ENCODE measurements at places on chromosomes 2 and 18. TPM values are rescaled to one million over a fixed set of nuclear protein-coding genes. Genes with fewer than 3 reads are reported as not detected.

The ATP6V1C2 gene
- 11.6 TPM for polyA plus RNA-seq

The FNDC4 gene
- polyA plus RNA-seq = 4.2 TPM

The UPP2 gene
- 0.04 TPM for polyA plus RNA-seq

The IHH gene
- 68.4 TPM for polyA plus RNA-seq

The ANKRD30BL gene
- 0.09 TPM for polyA plus RNA-seq

The LTBP1 gene
- polyA plus RNA-seq = 22.9 TPM

The ZFAND2B gene
- polyA plus RNA-seq = 54.6 TPM

The TMEM163 gene
- polyA plus RNA-seq = 0.39 TPM

The KIDINS220 gene
- polyA plus RNA-seq = 52.9 TPM

The HOXD12 gene
- polyA plus RNA-seq = not detected

The MATN3 gene
- polyA plus RNA-seq = 2.5 TPM

The FLACC1 gene
- 0.76 TPM for polyA plus RNA-seq

The TEKT4 gene
- polyA plus RNA-seq = not detected

The GPR17 gene
- 1.5 TPM for polyA plus RNA-seq

The CD8B2 gene
- 0.42 TPM for polyA plus RNA-seq

The AQP12B gene
- polyA plus RNA-seq = 10.6 TPM

The GPAT2 gene
- 1.7 TPM for polyA plus RNA-seq

The SLC38A11 gene
- polyA plus RNA-seq = 15.4 TPM

The RND3 gene
- 35.6 TPM for polyA plus RNA-seq

The LBH gene
- 32.6 TPM for polyA plus RNA-seq

The RAX gene
- polyA plus RNA-seq = not detected

The CDH7 gene
- polyA plus RNA-seq = 0.22 TPM

The ANKRD62 gene
- 0.01 TPM for polyA plus RNA-seq

The RAB6C gene
- 0.21 TPM for polyA plus RNA-seq

The SCYGR3 gene
- polyA plus RNA-seq = not detected

The DQX1 gene
- polyA plus RNA-seq = 12.9 TPM

The RASGRP3 gene
- 11.2 TPM for polyA plus RNA-seq

The TMEM237 gene
- 15.4 TPM for polyA plus RNA-seq

The AKAIN1 gene
- 0.12 TPM for polyA plus RNA-seq

The GKN2 gene
- polyA plus RNA-seq = 0.10 TPM

The AFF3 gene
- 4.8 TPM for polyA plus RNA-seq

The CPS1 gene
- polyA plus RNA-seq = 657 TPM

The C2orf66 gene
- 0.24 TPM for polyA plus RNA-seq

The SPHKAP gene
- 0.16 TPM for polyA plus RNA-seq

The SPC25 gene
- 7.4 TPM for polyA plus RNA-seq

The FSHR gene
- not detected for polyA plus RNA-seq

The TRIM43 gene
- not detected for polyA plus RNA-seq

The ZNF396 gene
- polyA plus RNA-seq = 2.8 TPM

The KIF5C gene
- 16.0 TPM for polyA plus RNA-seq

The RTP5 gene
- 0.07 TPM for polyA plus RNA-seq

The SERPINB7 gene
- polyA plus RNA-seq = 0.09 TPM

The PTPN4 gene
- 13.3 TPM for polyA plus RNA-seq

The NXPH2 gene
- polyA plus RNA-seq = 2.5 TPM

The ZSWIM2 gene
- polyA plus RNA-seq = not detected

The BUB1 gene
- 17.8 TPM for polyA plus RNA-seq

The CDH19 gene
- polyA plus RNA-seq = 8.3 TPM

The SERPINB10 gene
- polyA plus RNA-seq = not detected

The PAX8 gene
- 2.1 TPM for polyA plus RNA-seq

The ANKRD29 gene
- 6.1 TPM for polyA plus RNA-seq

The COL6A3 gene
- polyA plus RNA-seq = 127 TPM

All from large intestine (tissue), 12 donors.